Activated T-helper 1 cell treated with anti-CD3 and anti-CD28 coated beads, Interleukin-12 subunit alpha, Interleukin-12 subunit beta, Interleukin-2, Interleukin-4 antibody, amounts not matched to agents 30 ng/mL and 10 ng/mL and 1 ng/mL, durations not matched to agents 14 hours and 24 hours and 36 hours (primary cell): ENCODE measurements at places on chromosomes 3 and 15.

DNA sequence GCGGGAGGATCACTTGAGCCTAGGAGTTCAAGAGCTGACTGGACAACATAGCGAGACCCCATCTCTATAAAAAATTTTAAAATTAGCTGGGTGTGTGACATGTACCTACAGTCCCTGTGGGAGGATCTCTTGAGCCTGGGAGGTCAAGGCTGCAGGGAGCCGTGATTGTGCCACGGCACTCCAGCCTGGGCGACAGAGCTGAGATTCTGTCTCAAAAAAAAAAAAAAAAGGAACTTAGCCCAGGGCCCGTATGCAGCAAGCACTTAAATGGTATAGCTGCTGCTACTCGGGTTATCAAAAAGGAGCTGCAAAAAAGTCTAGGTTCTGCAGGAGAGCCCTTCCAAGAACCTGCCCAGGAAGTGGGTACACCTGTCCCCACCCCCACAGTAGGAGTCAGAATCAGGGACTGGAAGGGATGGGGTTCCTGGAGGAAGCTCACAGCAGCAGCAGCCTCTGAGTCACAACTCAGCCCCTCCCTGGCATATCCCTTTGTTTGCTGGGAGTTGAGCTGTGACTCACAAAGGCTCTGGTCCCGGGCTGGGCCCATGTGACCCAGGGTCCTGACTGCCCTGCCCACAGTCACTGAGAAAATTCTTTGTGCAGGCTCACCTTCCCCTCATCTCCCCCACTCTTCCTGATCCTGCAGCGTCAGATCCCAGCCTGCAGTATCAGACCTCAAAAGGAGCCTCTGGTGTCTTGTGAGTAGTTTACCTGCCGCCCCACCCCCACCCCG lies at the start of gene SPATA12:
Gene SPATA12, plus strand, starts transcription at position 576 of the 733 bp plus-strand sequence. CDS start 13,031 bp downstream, outside the sequence.
- DNase-seq = no peak

DNA sequence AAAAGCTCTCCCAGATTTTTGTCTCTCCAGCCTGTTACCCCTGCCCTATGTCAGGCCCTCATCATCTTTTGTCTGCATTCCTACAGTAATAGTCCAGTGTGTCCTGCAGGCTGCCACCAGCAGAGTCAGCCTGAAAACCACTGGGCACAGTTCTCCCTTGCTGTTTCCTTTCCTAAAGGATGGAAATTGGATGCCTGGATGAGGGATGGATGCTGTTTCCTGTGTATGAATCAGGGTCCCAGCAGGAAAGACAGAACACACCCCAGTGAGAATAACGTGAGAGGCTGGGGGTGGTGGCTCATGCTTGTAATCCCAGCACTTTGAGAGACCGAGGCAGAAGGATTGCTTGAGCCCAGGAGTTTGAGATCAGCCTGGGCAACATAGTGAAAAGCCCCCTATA lies 3.3 kb upstream of the SNX33 start:
- no peak for DNase-seq

GRCh38 chr15:34768530-34768929 lies 13.7 kb upstream of the GJD2 start:
- DNase-seq = no peak

DNA sequence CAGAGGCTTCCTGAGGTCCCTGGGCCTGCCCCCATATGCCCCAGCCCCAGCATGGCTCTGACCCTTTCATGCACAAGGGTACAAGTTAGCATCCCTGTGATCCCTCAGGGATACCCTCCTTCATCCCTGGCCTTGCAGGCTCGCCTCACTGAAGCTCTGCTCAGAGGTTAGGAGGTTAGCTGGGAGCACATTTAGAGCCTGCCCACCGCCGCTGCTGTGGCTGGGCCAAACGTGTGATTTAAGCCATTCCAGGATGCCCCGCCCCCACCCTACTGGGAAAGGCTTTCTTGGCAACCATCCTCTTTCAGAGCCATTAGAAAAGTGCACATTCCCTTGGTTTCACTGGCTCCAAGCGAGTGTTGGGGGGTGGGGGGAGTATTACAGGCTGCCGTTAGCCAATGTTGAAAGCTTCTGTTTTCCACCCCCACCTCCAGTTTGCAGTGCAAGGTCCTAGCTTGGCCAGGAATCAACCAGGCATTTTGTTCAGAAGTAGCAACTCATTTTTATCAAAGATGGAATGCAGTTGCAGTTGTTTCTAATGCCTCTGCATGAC lies 6.3 kb upstream of the HES1 start:
- no peak for DNase-seq

GRCh38 chr3:189822726-189823125 lies 191.5 kb downstream of the TP63 start:
- no peak for DNase-seq

GRCh38 chr3:197787412-197787811 lies 3.6 kb upstream of the LRCH3 start:
- no peak for DNase-seq

GRCh38 chr3:122760453-122761271 lies 33.0 kb downstream of the HSPBAP1 start:
- DNase-seq = no peak

DNA sequence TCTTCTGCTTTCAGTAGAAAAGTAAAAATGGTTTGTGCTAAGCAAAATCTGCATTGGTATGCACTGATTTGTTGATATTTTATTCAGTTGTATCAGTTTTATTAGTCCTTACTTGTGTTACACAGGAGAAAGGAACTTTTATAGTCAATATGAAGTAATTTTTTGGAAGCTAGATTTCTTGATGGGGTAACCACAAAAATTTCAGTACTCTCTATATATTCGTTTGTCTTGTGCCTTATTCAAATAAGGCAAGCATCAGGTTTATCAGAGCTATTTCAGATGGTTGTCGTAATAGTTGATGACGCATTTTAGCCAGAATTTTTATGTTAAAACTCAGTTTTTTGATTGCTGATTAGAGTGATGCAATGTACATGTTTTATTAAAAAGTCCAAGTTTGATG lies 50.7 kb upstream of the NIPA1 start:
- no peak for DNase-seq

GRCh38 chr3:65741540-65741939 lies 297.2 kb downstream of the MAGI1 start:
- DNase-seq = no peak

DNA sequence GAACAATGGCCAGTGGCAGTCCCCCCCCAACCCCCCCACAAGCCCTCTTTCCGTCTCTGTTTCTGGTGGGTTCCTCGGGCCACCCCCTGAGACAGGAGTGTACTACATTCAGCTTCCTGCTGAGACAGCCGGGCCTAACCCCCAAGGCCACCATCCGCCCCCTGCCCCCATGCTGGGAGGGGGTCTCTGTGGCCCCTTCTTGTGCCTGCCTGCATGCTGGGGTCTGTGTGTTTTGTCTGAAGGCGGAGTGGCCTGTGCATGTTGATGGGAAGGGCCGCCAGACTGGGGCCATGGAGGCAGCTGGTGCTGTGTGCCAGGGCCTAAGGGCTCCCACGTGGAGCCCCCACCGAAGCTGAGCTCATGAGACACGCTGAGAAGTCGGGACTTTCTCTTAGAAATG lies 26.6 kb downstream of the PLXNA1 start:
- DNase-seq = no peak

DNA sequence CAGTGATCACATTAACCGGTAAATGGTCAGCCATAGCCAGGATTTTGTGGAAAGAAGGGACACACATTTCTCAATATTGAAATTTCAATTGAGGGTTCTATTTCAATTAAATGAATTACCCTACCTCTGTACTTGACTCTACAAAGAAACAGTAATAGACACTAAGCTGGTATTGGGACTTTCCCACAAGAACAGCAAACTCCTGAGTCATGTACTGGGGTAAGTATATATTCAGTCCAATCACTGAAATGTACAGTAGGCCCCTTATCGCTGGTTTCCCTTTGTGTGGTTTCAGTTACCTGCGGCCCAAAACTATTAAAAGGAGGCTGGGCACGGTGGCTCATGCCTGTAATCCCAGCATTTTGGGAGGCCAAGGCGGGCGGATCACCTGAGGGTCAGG lies 17.6 kb downstream of the ASB14 start:
- no peak for DNase-seq

- DNase-seq = no peak
These were observed 1.8 kb upstream of the PLXND1 start for GRCh38 chr3:129608087-129608935.

DNA sequence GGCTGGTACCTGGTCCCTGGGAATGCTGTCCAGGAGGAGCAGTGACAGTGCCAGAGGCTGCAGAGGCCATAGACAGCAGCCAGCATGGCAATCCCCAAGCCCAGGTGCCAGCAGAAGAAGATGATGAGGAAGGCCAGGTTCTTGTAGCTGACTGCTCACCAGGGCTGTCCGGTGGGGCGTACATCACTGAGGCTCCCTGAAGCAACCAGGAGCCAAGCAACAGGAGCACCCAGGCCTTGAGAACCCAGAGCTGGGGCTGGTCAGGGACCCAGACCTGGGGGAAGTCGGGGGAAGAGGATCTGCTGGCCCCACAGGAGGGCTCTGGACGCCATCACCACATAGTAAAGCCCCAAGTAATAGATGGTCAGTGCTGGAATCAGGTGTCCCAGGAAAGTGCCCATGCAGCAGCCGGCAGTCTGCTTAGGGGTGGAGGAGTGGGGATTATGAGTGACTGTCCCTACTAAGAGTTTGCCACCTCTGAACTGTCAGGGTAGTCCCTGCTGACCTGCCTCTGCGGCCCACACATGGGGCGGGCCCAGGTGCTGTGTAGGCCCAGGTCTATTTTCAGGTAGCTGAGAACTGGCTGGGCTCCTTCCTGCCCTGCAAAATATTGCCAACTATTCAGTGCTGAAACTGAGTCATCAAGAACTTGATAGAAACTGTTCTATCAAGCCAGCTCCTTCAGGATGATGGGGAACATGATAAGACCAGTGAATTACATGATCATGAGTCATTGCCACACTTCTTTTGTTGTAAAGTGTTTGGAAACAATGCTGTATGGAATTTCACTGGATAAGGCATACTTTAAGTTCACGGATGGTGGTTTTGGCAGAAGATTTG lies 68.7 kb downstream of the CHRD start:
- DNase-seq = no peak

- DNase-seq = no peak
These were observed 25.9 kb upstream of the CXCR6 start for GRCh38 chr3:45917146-45917898.

DNA sequence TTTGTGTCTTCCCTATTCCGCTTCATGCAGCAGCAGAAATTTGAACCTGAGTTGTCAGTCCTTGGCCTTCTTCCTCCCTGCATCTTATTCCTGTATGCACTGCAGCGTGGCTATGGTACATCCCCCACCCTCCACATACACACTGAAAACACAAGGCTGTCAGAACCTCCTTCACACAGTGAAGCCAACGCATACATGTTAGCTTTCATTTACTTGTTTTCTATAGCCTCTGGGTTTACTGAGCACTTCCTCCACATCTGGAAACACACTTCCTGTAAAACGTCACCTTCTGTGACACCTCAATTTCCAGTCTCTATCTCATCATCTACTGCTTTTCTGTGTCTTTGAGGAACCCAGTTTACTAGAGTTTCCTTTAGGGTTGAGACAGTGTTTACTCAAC lies 47.0 kb downstream of the SUSD5 start:
- DNase-seq = no peak

DNA sequence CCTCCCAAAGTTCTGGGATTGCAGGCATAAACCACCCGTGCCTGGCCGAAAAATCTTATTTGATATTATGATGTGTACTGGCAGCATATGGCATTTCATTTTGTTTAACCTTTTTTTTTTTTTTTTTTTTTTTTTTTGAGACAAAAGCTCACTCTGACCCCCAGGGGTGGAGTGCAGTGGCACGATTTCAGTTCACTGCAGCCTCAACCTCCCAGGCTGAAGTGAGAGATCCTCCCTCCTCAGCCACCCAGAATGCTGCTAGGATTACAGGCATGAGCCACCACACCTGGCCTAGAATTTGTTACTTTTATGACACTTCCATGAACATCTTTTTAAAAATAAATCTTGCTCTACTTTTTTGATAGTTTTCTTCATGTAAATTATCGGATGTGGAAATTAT lies 12.0 kb downstream of the TERB2 start:
- DNase-seq = no peak

- no peak for DNase-seq
These were observed 437.8 kb downstream of the ZIC1 start for GRCh38 chr3:147846854-147847478.

DNA sequence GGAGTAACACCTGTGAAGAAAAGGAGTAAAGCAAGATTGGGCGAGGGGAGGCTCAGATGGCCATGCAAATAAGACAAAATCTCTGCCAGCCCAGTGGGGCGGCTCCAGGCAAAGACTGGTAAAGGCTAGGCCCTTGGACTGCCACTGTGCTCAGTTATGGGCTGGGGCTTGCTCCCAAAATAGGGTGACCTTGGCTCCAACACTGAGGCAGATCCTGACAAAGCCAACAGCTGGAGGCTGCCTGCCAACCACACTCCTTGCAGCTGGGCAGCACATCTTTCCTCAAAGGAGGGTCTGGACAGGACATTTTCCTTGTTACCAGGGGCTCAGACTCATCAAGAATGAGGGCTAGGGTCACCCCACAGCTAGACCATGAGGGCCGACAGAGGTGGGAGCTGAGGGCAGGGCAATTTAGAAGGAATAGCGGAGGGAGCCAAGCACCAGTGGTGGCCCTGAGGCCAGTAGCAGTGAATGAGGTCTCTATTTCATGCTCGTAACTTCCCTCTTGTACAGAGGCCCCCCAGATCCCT lies 86.1 kb downstream of the CHRD start:
- no peak for DNase-seq

DNA sequence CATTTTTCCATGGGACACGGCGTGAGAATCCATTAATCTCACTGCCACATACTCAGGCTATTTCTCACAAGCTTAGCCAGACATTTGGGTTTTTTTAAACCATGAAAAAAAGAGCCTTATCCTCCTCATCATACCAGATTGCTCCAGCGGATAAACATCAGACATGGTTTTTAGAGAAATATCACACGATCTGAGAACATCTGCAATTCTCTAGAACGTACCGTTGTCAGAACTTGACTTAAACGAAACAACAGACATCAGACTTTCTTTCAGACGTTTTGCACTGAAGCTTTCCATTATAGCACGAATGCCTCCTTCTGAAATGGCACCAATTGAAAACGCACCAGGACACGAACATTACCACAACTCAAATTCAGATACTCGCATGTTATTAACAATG lies 744.2 kb upstream of the CFAP20DC start:
- DNase-seq = no peak

GRCh38 chr15:70559265-70560239 lies 203.8 kb downstream of the UACA start:
- peak; percentile 54 for DNase-seq

DNA sequence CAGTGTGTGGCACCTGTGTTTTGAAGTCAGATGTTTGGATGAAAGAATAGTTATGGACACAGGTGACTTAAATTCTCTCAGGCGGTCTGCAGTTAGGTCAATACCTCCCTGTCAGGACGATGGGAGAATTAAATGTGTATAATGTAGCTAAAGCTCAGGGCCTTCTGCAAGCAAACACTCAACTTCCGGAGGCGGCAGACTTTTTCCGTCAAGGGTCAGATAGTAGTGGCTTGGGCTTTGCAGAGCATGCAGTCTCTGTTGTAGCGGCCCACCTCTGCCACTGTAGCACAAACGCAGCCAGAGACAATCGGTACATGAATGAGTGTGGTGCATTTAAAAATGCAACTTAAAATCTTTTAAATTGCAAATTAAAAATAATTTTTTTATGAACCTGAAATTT lies 47.4 kb downstream of the CMTM8 start:
- DNase-seq = no peak
